ENCODE measurements at places on chromosomes 7 and 10.

GRCh38 chr10:102240467-102241031, 763 bp downstream of the PITX3 start:
- H3K27me3 ChIP-seq = peaks cover 34% of the 10 kb centered on the region
- DNase-seq = no peak
- no peaks in the 10 kb centered on the region for H3K36me3 ChIP-seq
- peaks cover 14% of the 10 kb centered on the region for H3K4me1 ChIP-seq

DNA sequence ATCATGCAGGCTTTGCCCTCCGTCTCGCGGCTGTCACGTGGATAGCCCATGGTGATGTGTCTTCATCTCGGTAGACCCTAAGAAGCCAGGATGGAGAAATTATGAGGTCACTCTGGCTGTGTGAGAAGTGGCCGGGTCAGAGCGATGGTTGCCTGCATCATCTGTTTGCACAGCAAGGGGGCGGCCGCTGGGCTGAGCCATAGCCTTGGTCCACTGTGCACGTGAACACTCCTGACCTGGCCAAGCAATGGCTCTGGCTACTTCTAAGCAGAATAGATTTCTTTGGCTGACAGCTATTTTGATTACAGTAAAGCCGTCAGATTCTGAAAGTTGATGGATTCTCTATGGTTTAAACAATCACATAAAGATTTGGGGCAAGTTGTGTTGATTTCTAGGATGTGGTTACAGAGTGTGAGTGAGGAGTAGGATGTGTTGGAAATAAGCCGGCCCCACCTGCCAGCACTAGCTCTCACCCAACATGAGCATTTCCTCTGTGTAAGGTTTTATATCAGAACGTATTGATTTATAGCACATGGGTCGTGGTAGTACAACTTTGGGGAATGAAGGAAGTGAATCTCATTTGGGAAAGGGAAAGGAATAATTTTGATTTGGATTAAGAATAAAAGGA, 214.4 kb upstream of the GPR26 start:
- no peaks in the 10 kb centered on the region for H3K27me3 ChIP-seq
- no peak for DNase-seq
- H3K36me3 ChIP-seq = no peaks in the 10 kb centered on the region
- no peaks in the 10 kb centered on the region for H3K4me1 ChIP-seq

GRCh38 chr7:115306586-115306985, 384.7 kb downstream of the MDFIC start:
- no peaks in the 10 kb centered on the region for H3K27me3 ChIP-seq
- H3K4me3 ChIP-seq = no peak overlapping the region
- H3K4me1 ChIP-seq = no peaks in the 10 kb centered on the region
- DNase-seq = no peak
- no peak overlapping the region for H3K27ac ChIP-seq

GRCh38 chr10:78504181-78504580, 470.5 kb downstream of the RPS24 start:
- DNase-seq = no peak
- H3K4me1 ChIP-seq = no peaks in the 10 kb centered on the region
- no peak overlapping the region for H3K4me3 ChIP-seq
- no peaks in the 10 kb centered on the region for H3K36me3 ChIP-seq

DNA sequence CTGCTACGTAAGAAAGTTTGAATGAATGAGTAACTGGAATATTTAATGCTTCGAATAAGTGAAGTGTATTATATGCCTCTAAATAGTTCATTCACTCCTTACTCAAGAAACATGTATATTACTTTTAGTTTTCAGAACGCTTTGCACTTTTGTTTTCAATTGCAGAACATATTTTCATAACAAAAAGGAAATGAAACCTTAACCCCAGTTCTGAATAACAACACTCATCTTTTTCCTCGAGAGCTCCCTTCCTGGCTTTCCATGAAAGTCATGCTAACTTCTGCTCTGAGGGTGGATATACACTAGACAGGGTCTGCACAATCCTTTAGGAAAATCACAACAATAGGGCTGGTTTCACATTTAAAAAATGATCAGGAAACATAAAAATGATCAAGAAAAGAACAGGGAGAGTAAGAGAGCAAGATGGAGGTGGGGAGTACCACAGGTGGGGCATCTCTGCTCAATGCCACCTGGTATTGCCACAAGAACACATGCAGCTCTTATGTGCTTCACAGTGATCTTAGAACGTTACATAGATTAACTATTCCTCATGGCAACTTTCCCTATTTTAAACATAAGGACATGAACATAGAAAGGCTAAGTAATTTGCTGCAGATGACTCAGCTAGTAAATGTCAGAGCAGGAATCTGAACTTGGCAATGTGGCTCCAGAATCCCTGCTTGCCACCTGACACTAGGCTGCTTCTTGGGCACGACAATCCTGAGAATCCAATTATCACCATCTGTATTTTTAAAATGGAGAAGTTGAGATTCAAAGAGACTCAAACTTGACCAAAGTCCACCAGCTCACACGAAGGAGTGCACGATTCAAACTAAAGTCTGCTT, 219.5 kb upstream of the AOAH start:
- H3K27ac ChIP-seq = no peak overlapping the region

DNA sequence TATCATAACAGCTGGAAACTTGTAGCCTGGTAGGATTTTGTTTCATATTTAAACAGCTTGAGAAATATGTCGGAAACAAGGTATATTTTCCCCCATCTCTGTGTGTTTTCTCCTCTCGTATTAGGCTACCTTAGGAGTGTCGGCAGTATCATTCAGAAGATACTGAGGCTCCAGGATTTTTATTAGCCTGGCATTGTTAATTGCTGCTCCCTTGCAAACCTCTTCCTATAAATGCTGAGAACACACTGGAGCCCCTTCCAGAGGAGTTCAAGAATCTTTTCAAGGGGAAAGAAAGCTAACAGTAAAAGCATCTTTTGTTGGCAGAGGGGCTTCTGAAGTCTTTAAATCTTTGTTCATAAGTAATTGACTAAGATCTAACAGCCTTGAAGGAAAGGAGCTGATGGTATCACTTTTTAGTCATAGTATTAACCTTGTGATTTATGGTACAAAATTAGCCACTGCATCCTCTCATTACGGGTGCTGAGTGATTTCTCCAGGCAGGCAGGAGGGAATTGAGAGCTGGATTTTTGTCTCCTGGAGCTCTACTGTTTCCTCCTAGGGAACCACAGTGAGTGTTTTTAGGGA, 998.7 kb downstream of the LRMDA start:
- DNase-seq = no peak
- no peak overlapping the region for H3K4me3 ChIP-seq
- H3K36me3 ChIP-seq = no peaks in the 10 kb centered on the region
- no peaks in the 10 kb centered on the region for H3K27me3 ChIP-seq
- H3K27ac ChIP-seq = peak overlapping the region; percentile 26

GRCh38 chr7:128783143-128783861, 7.7 kb upstream of the OPN1SW start:
- DNase-seq = peak; percentile 79
- H3K4me1 ChIP-seq = peaks cover 2% of the 10 kb centered on the region
- no peak overlapping the region for H3K27ac ChIP-seq
- no peaks in the 10 kb centered on the region for H3K27me3 ChIP-seq
- H3K36me3 ChIP-seq = no peaks in the 10 kb centered on the region
- H3K4me3 ChIP-seq = no peak overlapping the region

GRCh38 chr7:107115114-107115513, 53.7 kb upstream of the HBP1 start:
- no peak for DNase-seq
- H3K27me3 ChIP-seq = no peaks in the 10 kb centered on the region
- peaks cover 4% of the 10 kb centered on the region for H3K4me1 ChIP-seq
- H3K4me3 ChIP-seq = no peak overlapping the region
- H3K36me3 ChIP-seq = no peaks in the 10 kb centered on the region

- peaks cover 4% of the 10 kb centered on the region for H3K36me3 ChIP-seq
- no peak overlapping the region for H3K4me3 ChIP-seq
- H3K27ac ChIP-seq = no peak overlapping the region
- H3K4me1 ChIP-seq = peaks cover 2% of the 10 kb centered on the region
These were observed 15.7 kb downstream of the ANLN start for GRCh38 chr7:36405409-36405803.

GRCh38 chr10:67771200-67771599, 66.8 kb downstream of the DNAJC12 start:
- H3K27ac ChIP-seq = no peak overlapping the region
- H3K4me1 ChIP-seq = no peaks in the 10 kb centered on the region
- no peak for DNase-seq
- peaks cover 4% of the 10 kb centered on the region for H3K27me3 ChIP-seq
- H3K4me3 ChIP-seq = no peak overlapping the region

DNA sequence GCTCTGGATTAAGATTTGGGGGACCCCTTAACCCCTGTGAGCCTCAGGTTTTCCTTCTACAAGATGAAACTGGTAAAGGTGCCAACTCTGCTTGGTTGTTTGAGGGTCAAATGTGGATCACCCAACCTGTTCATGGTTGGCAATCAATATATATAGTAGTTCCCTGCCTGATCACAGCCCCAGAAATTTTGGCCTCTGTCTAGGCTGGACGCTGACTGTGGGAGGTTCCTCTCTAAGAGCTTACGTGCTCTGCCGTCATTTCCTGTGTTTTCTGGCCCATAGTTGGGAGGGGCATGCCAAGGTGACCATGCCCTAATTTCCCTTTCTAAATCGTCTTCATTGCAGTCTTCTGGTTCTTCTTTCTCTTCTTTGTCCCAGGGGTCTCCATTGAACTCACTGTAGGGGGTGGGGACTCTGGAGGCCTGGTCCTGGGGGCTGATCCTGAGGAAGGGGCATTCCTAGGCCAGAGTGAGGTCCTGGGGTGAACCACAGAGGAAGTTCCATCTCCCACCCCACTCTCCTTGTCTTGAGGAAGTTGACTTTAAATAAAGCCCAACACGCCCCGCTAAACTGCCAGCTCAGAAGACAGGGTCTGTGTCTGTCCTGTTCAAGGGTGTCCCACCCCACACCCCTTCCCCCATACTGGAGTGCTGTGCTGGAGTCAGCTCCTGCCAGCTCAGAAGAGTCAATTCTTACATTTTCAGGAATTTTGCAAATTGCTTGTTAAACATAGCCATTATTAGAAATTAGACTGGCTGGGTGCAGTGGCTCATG, 98.9 kb upstream of the SDK1 start:
- H3K4me1 ChIP-seq = no peaks in the 10 kb centered on the region
- H3K27me3 ChIP-seq = no peaks in the 10 kb centered on the region
- H3K27ac ChIP-seq = no peak overlapping the region
- H3K36me3 ChIP-seq = no peaks in the 10 kb centered on the region
- no peak for DNase-seq

GRCh38 chr10:110241407-110241806, 34.0 kb downstream of the MXI1 start:
- no peak overlapping the region for H3K27ac ChIP-seq
- no peaks in the 10 kb centered on the region for H3K4me1 ChIP-seq
- H3K4me3 ChIP-seq = no peak overlapping the region
- no peak for DNase-seq

GRCh38 chr10:110225441-110225755, 18.0 kb downstream of the MXI1 start:
- no peaks in the 10 kb centered on the region for H3K27me3 ChIP-seq
- H3K4me1 ChIP-seq = peaks cover 8% of the 10 kb centered on the region
- H3K4me3 ChIP-seq = peak overlapping the region; percentile 76
- no peak overlapping the region for H3K27ac ChIP-seq

DNA sequence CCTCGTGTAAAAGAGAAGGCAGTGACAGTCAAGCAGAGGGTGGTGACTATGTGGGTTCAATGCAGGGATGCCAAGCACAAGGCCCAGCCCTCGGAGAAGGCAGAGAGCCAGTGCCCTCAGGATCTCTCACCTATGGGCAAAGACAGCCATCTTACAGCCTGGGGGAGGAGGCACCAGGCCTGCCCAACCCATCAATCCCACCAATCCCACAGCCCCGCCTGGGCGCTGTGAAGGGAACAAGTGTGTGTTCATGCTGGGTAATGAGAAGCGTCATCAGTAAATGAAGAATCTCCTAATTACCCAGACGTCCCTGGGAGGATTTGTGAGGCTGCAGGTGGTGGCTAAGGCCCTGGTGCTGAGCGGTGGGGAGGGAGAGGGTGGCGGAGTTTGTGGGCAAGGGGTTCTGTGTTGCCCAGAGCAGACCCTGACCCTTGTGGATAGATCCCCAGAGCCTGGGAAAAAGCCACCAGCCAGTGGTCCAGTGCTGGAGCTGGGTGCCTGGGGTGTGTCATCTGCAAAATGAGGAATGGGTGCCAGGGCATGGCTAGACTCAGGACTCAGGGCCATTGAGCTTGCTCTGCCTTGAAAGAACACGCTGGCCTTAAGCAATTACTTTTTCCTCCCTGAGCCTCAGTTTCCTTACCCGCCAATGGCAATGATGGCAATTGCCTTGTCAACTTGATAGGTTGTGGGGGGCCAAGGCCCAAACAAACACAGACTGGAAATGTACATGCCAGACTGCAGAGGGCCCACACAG, 128.1 kb upstream of the UNC5B start:
- H3K4me1 ChIP-seq = no peaks in the 10 kb centered on the region
- H3K36me3 ChIP-seq = no peaks in the 10 kb centered on the region
- H3K27ac ChIP-seq = no peak overlapping the region
- no peak for DNase-seq
- no peak overlapping the region for H3K4me3 ChIP-seq

GRCh38 chr7:37212051-37212450, 236.6 kb downstream of the ELMO1 start:
- H3K4me1 ChIP-seq = peaks cover 4% of the 10 kb centered on the region
- H3K27ac ChIP-seq = no peak overlapping the region
- H3K27me3 ChIP-seq = no peaks in the 10 kb centered on the region
- H3K36me3 ChIP-seq = no peaks in the 10 kb centered on the region
- H3K4me3 ChIP-seq = no peak overlapping the region

GRCh38 chr10:788796-789748, 99.6 kb upstream of the DIP2C start:
- H3K4me3 ChIP-seq = peak overlapping the region; percentile 45
- no peak overlapping the region for H3K27ac ChIP-seq
- DNase-seq = peak; percentile 49
- no peaks in the 10 kb centered on the region for H3K4me1 ChIP-seq

GRCh38 chr7:149680331-149681025, 92.9 kb downstream of the ZNF467 start:
- no peak overlapping the region for H3K27ac ChIP-seq
- H3K4me1 ChIP-seq = no peaks in the 10 kb centered on the region
- peak; percentile 46 for DNase-seq
- no peak overlapping the region for H3K4me3 ChIP-seq

DNA sequence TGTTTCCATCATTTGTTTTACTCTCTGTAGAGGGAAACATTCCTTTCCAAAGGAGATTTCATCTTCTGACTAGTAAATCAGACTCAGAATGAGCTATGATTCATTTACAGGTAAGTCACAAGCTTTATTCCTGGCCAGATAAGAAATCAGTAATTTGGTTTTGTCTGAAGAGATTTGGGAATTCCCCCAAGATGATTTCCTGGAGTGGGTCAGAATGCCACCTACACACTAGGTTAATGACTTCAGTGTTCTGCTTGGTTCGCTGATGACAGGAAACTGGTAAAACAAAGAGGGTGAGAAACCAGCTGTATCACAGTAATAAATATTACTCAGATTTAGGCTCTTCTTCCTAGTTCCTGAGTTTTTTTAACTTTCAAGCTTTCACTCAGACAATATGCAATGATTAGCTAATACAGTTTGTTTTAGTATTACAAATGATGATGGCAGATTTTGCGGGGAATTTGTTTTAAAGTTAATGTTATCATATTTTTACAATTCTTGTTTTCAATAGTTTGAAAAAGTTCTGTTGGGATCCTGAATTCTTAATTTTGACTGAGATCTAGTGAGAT, 8.3 kb upstream of the ASZ1 start:
- H3K27me3 ChIP-seq = no peaks in the 10 kb centered on the region
- H3K36me3 ChIP-seq = no peaks in the 10 kb centered on the region
- H3K4me1 ChIP-seq = no peaks in the 10 kb centered on the region
- H3K4me3 ChIP-seq = no peak overlapping the region
- no peak for DNase-seq
- H3K27ac ChIP-seq = no peak overlapping the region
